ENCODE measurements at places on chromosomes 1 and 21. TPM values are rescaled to one million over a fixed set of nuclear protein-coding genes. Genes with fewer than 3 reads are reported as not detected.

Gene MUTYH
- total RNA-seq: 12.0 TPM

Gene LRRC3
- total RNA-seq: 1.5 TPM

Gene BCAN
- 0.48 TPM for total RNA-seq

Gene OLIG1
- total RNA-seq: not detected

Gene NHLH1
- total RNA-seq: not detected

Gene NES
- total RNA-seq: 35.7 TPM

Gene KCNN3
- total RNA-seq: 16.6 TPM

Gene GIPC2
- 4.4 TPM for total RNA-seq

Gene KIAA1614
- total RNA-seq: 5.8 TPM

Gene CXADR
- 44.2 TPM for total RNA-seq

Gene ANKRD35
- 2.2 TPM for total RNA-seq

Gene LHX8
- 1.6 TPM for total RNA-seq

Gene SAMSN1
- 16.2 TPM for total RNA-seq
